ENCODE measurements at places on chromosomes 5 and 9.

DNA sequence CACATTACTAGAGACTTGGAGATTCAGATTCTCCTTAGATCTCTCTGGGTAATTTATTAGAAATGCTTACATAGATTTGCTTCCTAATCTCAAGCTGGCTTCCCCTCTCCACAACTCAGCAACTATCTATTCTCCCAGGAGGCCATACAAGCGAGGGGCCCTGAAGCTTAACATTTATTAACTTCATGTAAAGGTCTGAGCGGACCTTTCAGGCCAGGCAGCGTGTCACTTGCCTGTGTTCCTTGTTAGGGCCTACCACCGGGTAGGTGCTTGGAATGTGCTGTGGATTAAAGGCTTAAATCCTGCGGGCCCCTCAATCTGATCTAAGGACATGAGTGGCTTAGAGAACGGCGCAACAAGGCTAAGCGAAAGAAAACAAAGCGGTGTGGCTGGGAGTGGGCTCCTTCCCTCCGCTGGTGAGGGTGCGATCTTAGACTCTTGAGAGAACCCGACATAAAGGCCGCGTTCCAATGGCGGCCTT, 712 bp upstream of the HSPA4 start:
- no peak for DNase-seq

GRCh38 chr5:42267091-42267490, 156.1 kb upstream of the GHR start:
- no peak for DNase-seq

DNA sequence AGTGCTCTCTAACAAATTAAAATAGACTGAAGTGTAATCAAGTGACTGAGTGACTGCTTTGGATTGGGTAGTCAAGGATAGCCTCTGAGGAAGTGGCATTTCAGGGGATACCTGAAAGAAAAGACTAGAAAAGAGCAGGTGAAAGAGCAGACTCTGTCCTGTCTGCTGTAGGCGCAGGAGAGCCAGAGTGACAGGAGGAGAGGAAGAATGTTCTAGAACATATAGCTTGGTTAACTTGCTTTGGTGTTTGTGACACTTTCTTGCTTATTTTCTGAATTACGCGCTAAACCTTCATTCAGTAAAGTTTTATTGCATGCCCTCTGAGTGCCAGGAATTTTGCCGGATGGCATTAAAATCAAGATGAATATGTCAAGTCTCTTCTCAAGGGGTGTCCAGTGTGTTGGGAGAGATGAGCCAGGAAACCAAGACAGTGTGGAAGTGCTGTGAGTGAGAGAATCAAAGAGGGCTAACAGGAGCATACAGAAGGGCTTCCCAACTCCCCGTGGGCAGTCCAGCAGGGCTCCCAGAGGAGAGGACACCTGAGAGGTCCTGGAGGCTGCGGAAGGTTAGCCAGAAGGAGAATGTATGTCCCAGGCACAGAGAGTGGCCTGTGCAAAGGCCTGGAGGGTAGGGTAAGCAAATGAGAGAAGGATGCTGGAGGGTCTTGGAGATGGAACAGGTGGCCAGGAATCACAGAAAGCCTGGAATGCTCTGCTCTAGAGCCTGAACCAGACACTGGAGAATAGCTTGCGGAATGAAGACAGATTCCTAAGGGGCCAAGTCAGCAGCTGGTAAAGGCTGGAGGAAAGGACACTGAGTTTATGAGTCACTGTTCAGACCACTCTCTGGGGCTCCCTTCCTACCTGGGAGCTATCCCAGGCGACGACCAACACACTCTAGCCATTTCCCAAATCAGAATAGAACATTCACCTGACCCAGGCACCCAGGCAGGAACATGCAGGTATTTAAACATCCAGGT, 59.3 kb downstream of the SLC22A5 start:
- DNase-seq = no peak

- DNase-seq = no peak
These were observed 90.1 kb downstream of the CRB2 start for GRCh38 chr9:123445981-123446610.

DNA sequence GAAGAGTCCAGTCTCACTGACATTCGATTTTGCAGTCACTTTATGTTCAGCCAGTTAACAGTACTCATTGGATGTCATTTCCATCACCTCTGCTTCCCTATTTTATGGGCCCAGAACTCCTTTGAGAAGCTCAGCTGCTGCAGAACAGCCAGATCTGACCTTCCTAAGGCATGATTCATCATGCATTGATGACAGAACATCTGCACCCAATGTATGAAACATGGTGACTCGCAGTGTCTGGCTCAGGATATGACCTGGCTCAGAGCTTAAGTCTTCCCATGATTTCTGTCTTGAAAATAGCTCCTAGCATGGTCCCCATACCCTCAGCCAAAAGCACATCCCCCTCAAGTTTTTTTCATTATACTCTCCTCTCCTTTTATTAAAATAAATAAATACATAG, 92.6 kb upstream of the TRIM32 start:
- no peak for DNase-seq

GRCh38 chr5:6718718-6719117, 5.5 kb downstream of the TENT4A start:
- DNase-seq = no peak

DNA sequence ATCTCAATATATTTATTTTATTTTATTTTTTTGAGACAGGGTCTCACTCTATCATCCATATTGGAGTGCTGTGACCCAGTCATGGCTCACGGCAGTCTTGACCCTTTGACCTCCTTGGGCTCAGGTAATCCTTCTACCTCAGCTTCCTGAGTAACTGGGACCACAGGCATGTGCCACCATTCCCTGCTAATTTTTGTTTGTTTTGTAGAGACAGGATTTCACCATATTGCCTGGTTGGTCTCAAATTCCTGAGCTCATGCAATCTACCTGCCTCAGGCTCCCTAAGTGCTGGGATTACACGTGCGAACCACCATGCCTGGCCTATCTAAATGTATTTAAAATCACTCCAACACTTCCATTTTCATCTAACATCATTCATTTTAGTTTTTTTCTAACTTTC, 190.5 kb upstream of the CHD1 start:
- DNase-seq = no peak

- DNase-seq = no peak
These were observed 153.9 kb downstream of the PCSK5 start for GRCh38 chr9:76044266-76044819.

Measured in left hindlimb (tissue), 1 donor.